ENCODE measurements at places on chromosomes 11 and 22.

DNA sequence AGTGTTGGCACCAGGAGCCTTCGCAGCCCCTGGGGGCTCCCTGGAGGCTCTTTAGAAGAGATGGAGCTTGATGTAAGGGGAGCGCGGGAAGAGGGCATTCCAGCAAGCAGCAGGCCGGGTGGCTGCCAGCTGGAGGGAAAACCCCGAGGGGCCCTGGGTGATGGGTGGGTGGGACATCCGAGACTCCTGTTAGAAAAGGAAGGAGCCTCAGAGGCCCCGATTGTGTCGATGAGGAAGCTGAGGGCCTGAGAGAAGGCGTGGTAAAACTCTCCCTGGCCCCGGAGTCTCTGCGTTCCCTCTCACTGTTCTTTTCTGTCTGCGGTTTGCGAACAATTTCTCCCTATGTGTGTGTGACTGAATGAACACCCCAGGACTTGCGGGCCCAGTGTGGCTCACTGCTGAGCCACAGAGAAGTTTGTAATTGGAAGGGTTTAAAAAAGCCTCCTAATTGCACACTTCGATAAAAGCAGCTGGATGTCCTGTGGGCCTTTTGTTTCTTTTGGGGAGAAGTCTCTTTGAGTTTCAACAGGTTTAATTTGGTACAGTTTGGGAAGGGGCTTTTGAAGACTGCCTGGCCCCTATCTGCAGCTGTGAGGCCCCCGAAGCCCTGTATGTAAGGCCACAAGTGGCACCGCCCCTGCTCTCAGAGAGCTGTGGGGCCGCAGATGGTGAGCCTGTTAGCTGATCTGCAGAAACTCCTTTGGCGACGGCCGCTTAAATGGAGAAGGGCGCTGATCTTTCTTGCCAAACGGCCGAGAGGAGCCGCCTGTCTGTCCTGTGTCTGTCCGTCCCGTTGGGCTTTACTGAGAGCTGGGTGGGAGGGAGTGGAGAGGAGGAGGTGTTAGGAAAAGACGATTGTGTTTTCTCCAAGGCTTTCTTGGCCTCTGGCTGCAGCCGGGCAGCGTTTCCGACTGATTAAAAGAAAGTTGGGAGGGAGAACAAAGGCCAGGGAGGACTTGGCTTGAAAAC lies 2.0 kb downstream of the FBLN1 start:
- peak; percentile 77 for DNase-seq

GRCh38 chr11:119432484-119433357 lies 9.7 kb upstream of the THY1 start:
- DNase-seq, result no peak

DNA sequence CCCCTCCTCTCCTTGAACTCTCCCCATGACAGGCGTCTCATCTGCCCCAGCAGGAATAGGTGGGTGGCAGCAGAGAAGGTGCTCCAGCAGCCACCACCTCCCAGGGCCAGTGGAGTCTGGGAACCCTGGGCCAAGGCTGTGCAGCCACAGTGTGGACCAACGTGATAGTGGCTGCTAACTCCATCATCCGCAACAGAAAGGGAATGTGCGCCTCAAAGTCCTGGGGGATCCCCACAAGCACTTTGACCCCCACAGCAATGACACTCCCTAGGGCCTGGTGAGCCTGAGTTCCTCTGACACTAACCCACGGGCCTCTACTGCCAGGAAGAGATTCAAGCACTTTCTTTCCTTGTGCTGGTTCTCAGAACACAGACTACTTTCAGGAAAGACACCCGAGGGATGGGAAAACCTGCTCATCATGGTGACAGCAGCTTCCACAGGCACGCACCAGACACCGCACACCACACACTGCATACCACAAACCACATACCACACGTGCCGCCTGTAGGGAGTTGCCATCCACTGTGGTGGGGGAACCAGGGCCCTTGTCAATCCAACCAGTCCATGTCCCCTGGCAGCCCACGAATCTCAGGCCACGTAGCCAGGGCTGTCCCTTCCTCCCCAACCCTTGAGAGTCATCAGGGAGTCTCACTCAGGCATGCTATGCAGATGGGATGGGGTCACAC lies 3.4 kb upstream of the SLC25A1 start:
- no peak for DNase-seq

GRCh38 chr11:76314741-76315090 lies 66.2 kb downstream of the THAP12 start:
- peak; percentile 61 for DNase-seq

- no peak for DNase-seq
Observed at GRCh38 chr22:38309614-38310517, 7.4 kb downstream of the CSNK1E start.

- no peak for DNase-seq
Observed at GRCh38 chr22:27462190-27462589, 339.4 kb downstream of the MN1 start.

GRCh38 chr11:118227865-118228785 lies 3.3 kb upstream of the JAML start:
- DNase-seq, result no peak

GRCh38 chr11:122816761-122817520 lies 21.4 kb upstream of the CRTAM start:
- DNase-seq, result no peak

DNA sequence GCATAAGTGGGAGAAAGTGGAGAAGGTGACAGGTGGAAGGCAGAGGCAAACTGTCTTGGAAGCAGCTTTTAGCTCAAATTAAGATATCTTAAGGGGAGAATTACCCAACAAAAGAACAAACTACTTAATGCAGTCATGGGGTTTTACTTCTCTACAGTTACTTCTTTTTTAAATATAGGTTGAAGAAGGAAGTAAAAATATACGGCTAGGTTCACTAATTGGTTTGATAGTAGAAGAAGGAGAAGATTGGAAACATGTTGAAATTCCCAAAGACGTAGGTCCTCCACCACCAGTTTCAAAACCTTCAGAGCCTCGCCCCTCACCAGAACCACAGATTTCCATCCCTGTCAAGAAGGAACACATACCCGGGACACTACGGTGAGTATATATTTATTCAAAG lies 40.8 kb downstream of the PDHX start:
- no peak for DNase-seq

DNA sequence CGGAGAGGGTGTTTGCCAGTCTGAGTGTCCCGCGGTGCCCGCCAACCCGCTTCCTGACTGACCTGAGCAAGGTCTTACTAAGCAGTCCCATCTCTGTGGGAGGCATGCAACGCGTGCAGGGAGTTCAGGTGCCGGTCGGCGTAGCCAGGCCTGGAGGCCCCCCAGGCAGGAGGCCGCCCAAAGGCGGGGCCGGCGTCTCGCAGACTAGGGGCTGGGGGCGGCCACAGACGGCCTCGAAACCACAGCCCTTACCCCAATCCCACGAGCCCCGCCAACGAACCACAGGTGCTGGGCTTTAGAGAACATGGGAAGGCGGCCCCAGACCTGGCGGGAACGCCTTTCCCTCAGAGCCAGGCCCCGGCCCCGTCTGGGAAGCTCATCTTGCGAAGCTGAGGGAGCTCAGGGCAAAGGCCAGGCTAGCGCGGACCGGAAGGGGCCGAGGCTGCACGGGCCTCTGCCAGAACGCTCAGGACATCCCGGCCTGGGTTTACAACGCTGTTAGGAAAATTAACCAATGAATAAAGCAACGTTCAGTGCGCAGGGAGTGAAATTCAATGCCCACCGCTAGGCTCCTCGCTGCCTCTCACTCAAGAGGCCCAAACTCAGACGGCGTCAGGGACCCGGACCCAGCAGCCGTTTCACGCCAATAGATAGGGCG lies 2.1 kb upstream of the MTFP1 start:
- no peak for DNase-seq

GRCh38 chr11:28133146-28133545 lies 25.0 kb downstream of the METTL15 start:
- no peak for DNase-seq

DNA sequence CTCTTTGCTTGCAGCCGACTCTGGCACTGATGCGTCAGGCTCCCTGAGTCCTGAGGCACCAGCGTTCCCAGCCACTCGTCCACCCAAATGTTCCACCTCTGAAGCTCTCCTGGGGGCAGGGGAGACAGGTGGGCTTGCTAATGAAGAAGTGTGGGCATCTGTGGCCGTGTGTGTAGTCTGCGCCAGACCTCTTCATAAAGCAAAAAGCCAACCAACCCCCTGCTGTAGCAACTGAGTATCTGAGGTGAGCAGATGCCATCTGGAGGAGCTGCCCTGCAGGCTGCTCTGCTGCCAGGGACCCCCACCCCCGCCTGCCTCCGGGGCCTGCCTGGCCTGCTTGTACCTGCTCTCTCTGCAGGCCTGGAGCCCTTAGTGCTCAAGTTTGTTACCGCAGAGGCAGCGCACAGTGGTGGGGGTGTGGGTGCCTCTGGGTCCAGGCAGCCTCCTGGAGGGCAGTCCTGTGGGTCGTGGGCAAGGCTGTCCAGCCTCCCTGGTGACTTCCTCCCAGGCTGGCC lies 272.5 kb downstream of the TBC1D22A start:
- no peak for DNase-seq

- no peak for DNase-seq
Observed at GRCh38 chr11:1668911-1669473, 28.0 kb upstream of the KRTAP5-6 start.

- no peak for DNase-seq
Observed at GRCh38 chr11:85955531-85955930, 100.3 kb downstream of the CCDC83 start.

Measured in endodermal cell (in vitro differentiated cells).